Stimulated activated naive CD4-positive, alpha-beta T cell treated with Interleukin-2 at 50 U/mL for 16 hours (primary cell): ENCODE measurements at places on chromosomes 6 and 20.

DNA sequence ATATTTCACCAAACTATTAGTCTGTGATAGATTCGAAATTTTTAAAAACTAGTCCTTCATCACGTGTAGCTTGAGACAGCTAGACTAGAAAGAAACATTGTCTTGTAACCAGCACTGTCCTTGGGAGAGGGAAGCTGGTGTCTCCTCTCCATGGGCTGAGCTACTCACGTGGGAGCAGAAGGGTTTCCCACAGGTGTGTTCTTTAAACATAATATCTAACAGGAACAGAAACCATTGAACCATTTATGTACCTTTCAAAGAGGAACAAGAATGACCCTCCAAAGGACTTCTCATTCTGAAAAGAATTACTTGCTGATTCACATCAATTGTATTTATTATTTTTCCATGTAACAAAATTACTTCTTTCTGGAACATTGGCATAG, 72.4 kb upstream of the SYNJ2 start:
- DNase-seq: no peak

- DNase-seq: no peak
Measured at GRCh38 chr20:44886266-44886651, 754 bp downstream of the YWHAB start.

- DNase-seq: no peak
Measured at GRCh38 chr6:11204005-11204399, 28.5 kb downstream of the NEDD9 start.

GRCh38 chr6:16802071-16802470, 40.8 kb upstream of the ATXN1 start:
- no peak for DNase-seq

DNA sequence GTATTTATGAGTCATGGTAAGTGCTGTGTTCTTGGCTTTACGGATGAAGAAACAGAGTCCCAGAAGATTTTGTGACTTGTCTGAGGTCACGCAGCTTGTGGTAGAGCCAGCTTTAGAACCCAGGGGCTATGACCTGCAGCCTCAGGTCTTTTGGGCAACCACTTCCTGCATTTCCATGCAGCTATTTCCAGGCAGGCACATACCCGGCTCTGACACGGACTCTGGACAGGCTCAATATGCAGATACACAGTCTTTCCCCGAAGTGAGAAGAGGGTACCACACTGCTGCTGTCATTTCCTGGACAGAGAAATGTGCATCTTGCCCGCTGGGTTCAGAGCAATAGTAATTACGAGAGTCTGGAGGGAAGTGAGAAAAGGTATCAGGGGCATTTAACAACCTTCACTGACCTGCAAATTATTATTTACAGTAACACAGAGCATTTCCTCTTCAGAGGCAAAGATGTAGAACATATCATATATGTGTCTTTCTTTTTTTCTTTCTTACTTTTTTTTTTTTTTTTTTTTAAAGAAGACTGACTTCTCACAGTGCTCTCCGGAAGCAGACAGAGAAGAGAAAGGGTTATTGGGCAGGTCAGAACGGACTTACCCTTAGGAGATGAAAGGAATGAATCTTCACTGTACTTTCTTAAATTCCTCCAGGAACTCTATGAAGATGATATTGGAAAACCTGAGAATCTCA, 185.1 kb downstream of the CLIC5 start:
- DNase-seq: peak; percentile 16

- DNase-seq: no peak
Measured at GRCh38 chr6:144310765-144311164, 25.6 kb downstream of the UTRN start.
